ENCODE measurements at places on chromosomes 2 and 18.
A peak's percentile ranks its signal among the peaks of the same experiment; 100 is the strongest.

DNA sequence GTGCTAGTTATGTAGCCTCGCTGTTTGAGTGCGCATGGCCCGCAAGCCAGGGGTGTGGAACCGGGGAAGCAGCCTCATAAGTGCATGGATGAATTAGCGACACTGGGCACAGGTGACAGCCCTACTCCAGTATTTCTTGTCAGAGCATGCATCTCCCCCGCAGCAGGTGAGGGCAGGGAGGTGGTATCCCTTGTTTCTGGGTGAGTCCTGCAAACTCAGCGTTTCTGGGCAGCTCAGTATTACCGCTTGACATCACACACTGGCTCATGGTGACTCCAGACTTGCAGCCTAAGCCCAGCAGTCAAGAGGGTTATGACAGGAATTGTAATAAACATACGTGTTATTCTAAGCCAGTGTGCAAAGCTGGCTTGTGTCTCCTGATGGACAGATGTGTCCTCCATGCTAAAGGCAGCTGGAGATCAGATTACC lies 2.5 kb downstream of the CABLES1 start:
- DNase-seq, result no peak

DNA sequence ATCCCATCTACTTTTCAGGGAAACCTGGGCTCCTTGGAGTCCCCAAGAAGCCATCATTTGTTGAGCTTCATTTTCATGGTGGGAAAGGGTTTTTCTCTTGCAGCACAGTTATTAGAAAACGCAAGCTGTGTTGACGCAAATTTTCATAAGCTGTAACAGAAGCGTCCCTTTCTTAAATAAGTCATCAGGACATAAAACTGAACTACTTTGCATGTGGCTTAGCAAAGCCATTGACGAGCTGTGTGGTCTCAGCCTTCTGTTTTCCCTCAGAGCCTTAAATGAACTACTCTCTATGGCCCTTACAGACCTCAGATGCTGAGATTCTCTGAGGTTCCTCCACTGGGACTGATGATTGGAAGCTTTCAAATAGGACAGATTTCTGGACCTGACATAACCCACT lies 85.1 kb downstream of the ARL4C start:
- DNase-seq, result no peak

DNA sequence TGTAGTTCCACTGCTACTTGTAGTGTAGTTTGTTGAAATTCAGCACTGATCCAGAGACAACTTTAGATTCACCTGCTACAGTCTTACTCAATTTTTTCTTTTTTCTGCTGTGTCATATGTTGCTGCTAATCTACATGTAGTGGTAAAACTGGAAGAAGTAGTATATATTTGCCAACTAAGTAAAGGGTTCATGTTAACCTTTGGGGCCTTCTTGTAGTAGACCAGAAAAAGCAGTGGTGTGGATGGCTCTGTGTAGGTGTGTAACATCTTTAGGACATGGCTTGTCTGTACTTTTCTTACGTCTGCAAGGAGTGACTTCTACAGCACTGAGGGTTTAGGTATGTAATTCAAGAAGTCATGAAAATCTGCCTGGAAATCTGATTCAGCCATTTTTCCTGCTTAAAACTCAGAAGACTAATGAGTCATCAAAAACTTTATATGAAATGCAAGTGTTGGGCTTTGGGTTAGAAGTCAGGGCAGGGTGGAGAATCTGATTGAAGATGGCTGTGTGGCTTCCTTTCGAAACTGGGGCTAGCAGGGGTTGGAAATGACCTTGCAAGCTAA lies 8.4 kb downstream of the PTPRM start:
- DNase-seq, result no peak

DNA sequence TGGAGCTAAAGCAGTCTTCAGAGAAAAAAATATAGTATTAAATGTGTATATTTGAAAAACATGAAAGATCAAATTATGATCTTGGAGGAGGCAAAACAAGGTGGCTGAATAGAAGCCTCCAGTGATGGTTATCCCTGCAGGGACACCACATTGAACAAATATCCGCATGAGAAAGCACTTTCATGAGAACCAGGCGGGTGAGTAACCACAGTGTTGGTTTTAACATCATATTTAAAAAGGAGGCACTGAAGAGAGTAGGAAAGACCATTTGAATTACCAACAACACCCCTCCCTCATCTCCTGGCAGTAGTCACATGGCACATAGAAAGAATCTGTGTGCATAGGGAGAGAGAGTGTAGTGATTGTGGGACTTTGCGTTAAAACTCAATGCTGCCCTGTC lies 759.6 kb upstream of the NRXN1 start:
- DNase-seq, result no peak

DNA sequence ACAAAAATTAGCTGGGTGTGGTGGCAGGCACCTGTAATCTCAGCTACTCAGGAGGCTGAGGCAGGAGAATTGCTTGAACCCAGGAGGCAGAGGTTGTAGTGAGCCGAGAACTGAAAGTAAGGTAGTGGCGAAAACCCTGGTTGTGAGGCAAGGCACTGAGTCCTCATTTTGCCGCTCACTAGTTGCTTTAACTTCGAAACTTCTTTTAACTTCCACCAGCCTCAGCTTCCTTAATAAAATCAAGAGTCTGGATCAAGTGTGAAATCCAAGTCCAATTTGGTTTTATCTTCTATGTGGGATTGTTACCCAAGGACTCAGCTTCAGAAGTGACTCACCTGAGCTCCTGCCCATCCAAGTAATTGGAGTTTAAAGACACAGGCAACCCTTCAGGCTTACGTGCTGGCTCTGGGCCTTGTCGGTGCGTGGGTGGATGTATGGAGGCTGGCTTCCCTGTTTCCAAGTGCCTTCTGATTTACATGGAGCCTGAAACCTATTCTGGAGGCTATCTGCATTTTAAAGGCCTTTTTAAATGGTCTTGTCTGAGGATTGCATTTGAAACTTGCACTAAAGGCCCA lies 374.2 kb upstream of the ID2 start:
- DNase-seq, result no peak

- DNase-seq, result no peak
Observed at GRCh38 chr2:45669032-45669486, 17.6 kb downstream of the PRKCE start.

DNA sequence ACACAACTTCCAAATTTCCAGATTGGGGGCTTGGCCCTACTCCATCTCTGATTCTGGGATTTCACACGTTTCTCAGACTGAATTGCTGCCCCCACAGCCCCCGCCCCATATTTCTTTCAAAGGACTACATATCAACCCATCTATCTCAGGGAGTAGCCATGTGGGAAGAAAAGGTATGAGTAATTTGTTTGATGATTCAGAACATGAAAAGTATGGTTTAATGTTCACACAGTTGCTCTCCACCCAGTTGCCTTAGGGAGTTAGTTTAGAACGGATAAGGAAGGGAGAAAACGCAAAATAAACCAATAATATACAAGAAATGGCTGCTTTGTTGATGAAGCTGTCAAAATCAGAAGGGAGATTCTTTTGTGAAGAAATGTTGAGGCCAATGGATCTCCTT lies 145.1 kb downstream of the PIEZO2 start:
- no peak for DNase-seq

- DNase-seq, result no peak
Observed at GRCh38 chr2:96747061-96747617, 7.3 kb upstream of the LMAN2L start.

DNA sequence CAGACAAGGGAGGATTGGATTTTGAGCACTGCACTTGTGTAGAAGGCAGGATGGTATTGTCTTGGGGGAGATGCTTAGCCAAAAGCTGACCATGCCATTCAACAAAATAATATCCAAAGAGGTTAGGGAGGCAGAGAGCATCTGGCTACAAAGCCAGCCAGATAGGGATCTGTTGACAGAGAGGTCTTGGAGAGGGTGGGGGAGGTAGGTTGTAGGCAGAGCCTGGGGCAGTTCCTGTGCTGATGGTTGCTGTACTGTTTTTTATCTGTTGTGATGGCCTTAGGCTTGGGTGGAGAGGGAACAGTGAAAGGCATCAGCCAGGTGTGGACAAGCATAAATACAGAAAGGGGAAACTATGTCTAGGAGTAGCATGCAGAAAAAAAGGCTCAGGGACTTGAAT lies 100.9 kb downstream of the AQP4 start:
- no peak for DNase-seq

- no peak for DNase-seq
Observed at GRCh38 chr18:54387631-54388030, 29.9 kb downstream of the C18orf54 start.

DNA sequence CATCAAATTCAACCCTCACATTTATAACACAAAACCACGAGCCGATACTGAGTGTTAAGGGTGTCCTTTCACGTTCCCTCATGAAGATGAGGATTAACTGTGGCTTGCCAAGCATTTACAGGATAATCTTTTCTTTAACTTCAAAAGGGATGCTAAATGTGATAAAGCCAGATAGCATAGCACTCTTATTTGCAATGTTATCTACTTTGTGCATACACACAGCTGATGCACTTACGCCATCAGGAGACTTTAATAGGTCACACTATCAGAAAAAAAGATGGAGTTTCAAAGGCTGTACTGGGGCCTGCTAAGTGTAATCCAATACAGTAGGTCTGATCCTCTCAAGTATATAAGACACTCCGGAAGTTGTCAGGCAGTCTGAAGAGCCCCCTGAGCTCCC lies 572.7 kb downstream of the PIK3C3 start:
- DNase-seq, result no peak

GRCh38 chr2:14635391-14635871 lies 2.9 kb downstream of the LRATD1 start:
- DNase-seq, result peak; percentile 86

GRCh38 chr18:40249390-40250080 lies 1705.5 kb upstream of the PIK3C3 start:
- DNase-seq, result no peak

Data from right kidney (tissue), 9 donors.